A549 treated with ZK216348 at 1 μM for 4 hours (cell line): ENCODE measurements at places on chromosomes 7 and 10. TPM values are rescaled to one million over a fixed set of nuclear protein-coding genes. Genes with fewer than 3 reads are reported as not detected.

Gene ZNF853
- 1.8 to 3.4 TPM (median 2.8 TPM) in 5 replicates for total RNA-seq

Gene FOXP2
- not detected in 5 replicates for total RNA-seq

Gene HOXA10
- total RNA-seq: 7.3 to 8.9 TPM (median 7.7 TPM) in 5 replicates

Gene HTR5A
- not detected in 5 replicates for total RNA-seq

Gene GRM3
- total RNA-seq: not detected in 5 replicates

Gene SFRP5
- total RNA-seq: 1.5 to 2.4 TPM (median 1.9 TPM) in 5 replicates

Gene SEMA3E
- total RNA-seq: 1.8 to 3.0 TPM (median 2.2 TPM) in 5 replicates

Gene OR13A1
- not detected in 5 replicates for total RNA-seq

Gene ZNF12
- total RNA-seq: 8.3 to 14.1 TPM (median 11.0 TPM) in 5 replicates

Gene STEAP1
- 13.1 to 14.5 TPM (median 13.4 TPM) in 5 replicates for total RNA-seq

Gene SSC4D
- 0.92 to 2.2 TPM (median 1.0 TPM) in 5 replicates for total RNA-seq

Gene LFNG
- 7.5 to 20.1 TPM (median 17.2 TPM) in 5 replicates for total RNA-seq

Gene SPDYE11
- total RNA-seq: not detected in 5 replicates

Gene EGFR
- 80.6 to 138 TPM (median 108 TPM) in 5 replicates for total RNA-seq

Gene CLRN3
- total RNA-seq: not detected in 5 replicates

Gene LIPN
- not detected in 5 replicates for total RNA-seq

Gene RASA4B
- total RNA-seq: 0.78 to 2.1 TPM (median 1.5 TPM) in 5 replicates

Gene RNF32
- 1.1 to 3.1 TPM (median 1.6 TPM) in 5 replicates for total RNA-seq

Gene METTL27
- 4.8 to 10.2 TPM (median 8.1 TPM) in 5 replicates for total RNA-seq

Gene SCIN
- 0.30 to 0.71 TPM (median 0.45 TPM) in 5 replicates for total RNA-seq

Gene LIPM
- not detected in 5 replicates for total RNA-seq

Gene CHST15
- total RNA-seq: 7.3 to 9.4 TPM (median 8.8 TPM) in 5 replicates

Gene ITIH5
- total RNA-seq: 0.08 to 0.24 TPM (median 0.11 TPM) in 4 of 5 replicates, not detected in the other

Gene SLC13A4
- total RNA-seq: not detected in 5 replicates

Gene BEND7
- total RNA-seq: 9.5 to 14.3 TPM (median 10.6 TPM) in 5 replicates

Gene NCAPG2
- 29.5 to 39.9 TPM (median 38.4 TPM) in 5 replicates for total RNA-seq

Gene FAM25A
- not detected in 5 replicates for total RNA-seq

Gene RSPH10B
- total RNA-seq: 0.12 to 0.24 TPM (median 0.15 TPM) in 3 of 5 replicates, not detected in the others

Gene SLC18A3
- not detected in 5 replicates for total RNA-seq

Gene STEAP4
- total RNA-seq: not detected in 5 replicates

Gene GTF2IRD2
- 4.5 to 9.4 TPM (median 6.9 TPM) in 5 replicates for total RNA-seq

Gene ABCB4
- not detected in 5 replicates for total RNA-seq

Gene AKR1C8
- total RNA-seq: 0.29 TPM in 1 of 5 replicates, not detected in the others

Gene CALHM3
- 0.27 to 0.55 TPM (median 0.32 TPM) in 5 replicates for total RNA-seq

Gene NUTM2A
- total RNA-seq: 0.05 to 0.13 TPM (median 0.09 TPM) in 4 of 5 replicates, not detected in the other

Gene CCDC172
- total RNA-seq: not detected in 5 replicates
